Cardiac atrium fibroblast (primary cell): ENCODE measurements at places on chromosomes 11 and 22. TPM values are rescaled to one million over a fixed set of nuclear protein-coding genes. Genes with fewer than 3 reads are reported as not detected.

LRRC55 gene
- not detected in 2 replicates for total RNA-seq

MUC6 gene
- not detected in 2 replicates for total RNA-seq

OR8J3 gene
- not detected in 2 replicates for total RNA-seq

RIMBP3B gene
- total RNA-seq = 0.16 TPM in 1 of 2 replicates, not detected in the other

IGSF9B gene
- total RNA-seq = 0.65 TPM in 1 of 2 replicates, not detected in the other

PGR gene
- total RNA-seq = 0.18 and 0.49 TPM in 2 replicates

MS4A3 gene
- total RNA-seq = not detected in 2 replicates

OR6T1 gene
- not detected in 2 replicates for total RNA-seq
